ENCODE measurements at places on chromosomes 4 and X. TPM values are rescaled to one million over a fixed set of nuclear protein-coding genes. Genes with fewer than 3 reads are reported as not detected.

Gene SPANXC
- polyA plus RNA-seq = not detected

DNA sequence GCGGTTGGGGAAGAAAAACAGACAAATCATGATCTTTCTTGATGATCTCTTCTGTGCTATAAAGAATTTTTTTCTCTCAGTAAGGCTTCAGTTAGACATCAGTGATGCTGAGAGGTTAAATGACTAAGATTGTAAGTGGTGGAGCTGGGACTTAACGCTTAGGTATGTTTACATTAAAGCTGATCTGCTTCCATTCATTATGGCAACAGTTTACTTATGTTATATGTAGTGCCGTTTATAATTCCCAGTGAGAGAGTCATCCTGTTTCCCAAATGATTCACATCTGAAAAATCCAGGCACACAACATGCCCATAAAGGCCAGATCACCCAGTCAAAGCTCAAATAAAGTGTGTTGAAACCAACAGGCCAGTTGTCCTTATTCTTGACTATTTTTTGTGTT, 50.1 kb downstream of the CENPVL3 start:
- no peak for DNase-seq

DNA sequence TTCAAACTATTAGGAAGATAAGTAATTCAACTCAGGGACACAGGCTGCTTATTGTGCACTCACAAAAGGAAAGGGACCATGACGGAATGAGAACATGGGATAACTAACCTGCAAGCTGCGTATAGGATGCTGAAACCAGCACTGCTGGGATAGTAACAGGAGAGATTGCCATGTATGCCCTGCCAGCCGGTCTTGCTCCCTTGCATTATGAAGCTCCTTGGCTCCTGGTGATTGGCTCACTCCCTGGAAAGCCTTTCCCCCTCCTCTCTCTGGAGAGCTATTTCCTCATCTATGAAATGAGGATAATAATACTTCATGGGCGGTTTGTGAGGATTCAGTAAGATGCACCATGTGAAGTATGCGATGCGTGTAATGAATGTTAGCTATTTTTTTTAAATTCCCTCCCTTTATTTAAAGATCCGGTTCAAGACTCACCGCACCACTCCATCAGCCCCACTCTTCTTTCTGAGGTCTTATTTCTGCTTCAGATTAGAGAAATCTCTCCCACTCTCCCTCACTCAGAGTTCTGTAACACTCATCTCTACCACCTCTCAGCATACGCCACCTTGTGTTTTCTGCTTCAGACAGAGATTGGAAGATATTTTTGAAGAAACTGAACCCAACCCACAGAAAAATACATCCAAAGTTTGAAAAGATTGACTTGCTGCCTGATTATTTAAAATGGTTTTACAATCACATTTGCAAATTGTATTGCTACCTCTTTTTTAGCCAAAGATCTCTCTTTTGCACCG, 18.4 kb downstream of the MSMO1 start:
- DNase-seq = no peak

Gene CFI
- 11.8 TPM for polyA plus RNA-seq

Gene SPP1
- 2.2 TPM for polyA plus RNA-seq

DNA sequence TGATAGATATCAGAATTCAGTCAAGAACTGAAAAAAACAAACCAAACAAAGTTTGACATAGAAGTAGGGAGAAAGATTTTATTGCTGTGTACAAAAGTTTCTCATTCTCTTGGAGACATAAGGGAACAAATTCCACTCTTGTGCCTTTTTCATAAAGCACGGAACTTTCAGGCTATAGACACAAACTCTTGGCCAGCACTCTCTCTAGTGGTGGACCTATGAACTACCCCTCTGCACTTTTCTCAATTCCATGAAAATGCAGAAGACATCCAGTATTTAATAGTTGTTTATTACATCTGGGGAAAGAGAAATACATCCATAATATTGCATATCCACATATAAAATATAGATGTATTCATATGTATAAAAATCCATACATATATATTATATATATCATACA, 291.6 kb upstream of the HS3ST1 start:
- DNase-seq = no peak

GRCh38 chr4:183074288-183074990, 24.6 kb upstream of the WWC2 start:
- DNase-seq = no peak

Gene SHOX
- not detected for polyA plus RNA-seq

Gene MAGEA8
- polyA plus RNA-seq = not detected

Gene LAP3
- polyA plus RNA-seq = 21.9 TPM

Gene TEX13B
- polyA plus RNA-seq = not detected

DNA sequence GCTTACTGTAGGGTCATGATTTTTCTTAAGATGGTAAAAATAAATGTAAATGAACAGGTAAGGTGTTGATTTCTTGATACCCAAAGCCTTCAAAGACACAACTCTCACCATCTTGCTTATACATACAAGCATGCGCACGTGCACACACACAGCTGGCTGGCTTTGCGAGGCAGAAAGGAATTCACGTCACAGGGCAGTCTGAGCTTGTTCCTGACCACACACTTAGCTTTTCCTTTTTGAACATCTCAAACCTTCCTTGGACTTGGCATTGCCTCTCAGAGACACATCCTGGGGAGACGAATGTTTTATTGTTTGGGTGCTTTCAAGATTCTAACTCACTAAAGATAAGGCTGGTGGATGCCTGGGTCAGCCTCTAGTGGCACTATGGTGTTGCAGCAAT, 175.0 kb downstream of the NHS start:
- no peak for DNase-seq
